Activated CD8-positive, alpha-beta T cell treated with anti-CD3 and anti-CD28 coated beads for 36 hours (primary cell): ENCODE measurements at places on chromosomes 12 and 14.

- H3K36me3 ChIP-seq: no peaks in the 10 kb centered on the region
- DNase-seq: no peak
- no peaks in the 10 kb centered on the region for H3K27me3 ChIP-seq
- no peak overlapping the region for H3K27ac ChIP-seq
- no peak overlapping the region for H3K4me3 ChIP-seq
- H3K4me1 ChIP-seq: no peaks in the 10 kb centered on the region
These were observed 277.3 kb downstream of the SLC16A7 start for GRCh38 chr12:59873136-59873535.

DNA sequence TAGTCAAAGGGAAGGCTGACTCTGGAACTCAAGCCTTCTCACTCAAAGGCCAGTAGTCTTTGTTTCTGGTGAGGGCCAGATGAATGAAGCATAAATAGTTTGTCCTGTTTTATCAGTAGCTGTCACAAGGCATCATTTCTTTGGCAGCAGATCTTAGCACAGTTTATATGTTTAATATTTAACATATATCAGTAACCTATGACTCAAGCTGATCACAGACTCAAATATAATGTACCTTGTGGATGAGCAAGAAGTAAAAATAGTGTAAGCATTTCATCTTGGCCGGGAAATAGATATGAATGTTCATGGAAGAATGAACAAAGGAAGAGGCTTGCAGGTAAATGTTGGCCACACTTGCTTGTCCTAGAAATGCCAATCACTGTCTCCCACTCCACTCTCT, 158.3 kb upstream of the BMP4 start:
- no peak overlapping the region for H3K27ac ChIP-seq
- DNase-seq: no peak
- H3K27me3 ChIP-seq: peaks cover 2% of the 10 kb centered on the region
- H3K4me1 ChIP-seq: no peaks in the 10 kb centered on the region

DNA sequence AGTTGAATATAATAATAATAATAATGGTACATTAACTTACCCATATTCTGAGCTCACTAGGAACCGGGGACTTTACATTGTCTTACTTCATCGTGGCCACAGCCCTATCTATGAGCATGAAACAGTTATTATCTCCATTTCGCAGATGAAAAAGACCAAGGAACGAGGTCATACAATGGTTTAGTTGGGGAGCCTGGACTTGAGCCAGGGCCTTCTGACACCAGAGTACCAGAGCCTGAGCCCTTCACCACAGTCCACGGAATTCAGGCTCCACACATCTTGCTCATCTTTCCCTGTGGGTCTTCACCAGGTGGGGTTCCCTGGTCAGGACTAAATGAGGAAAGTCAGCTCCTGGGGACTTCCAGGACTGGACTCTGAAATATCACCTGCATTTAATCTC, 31.3 kb upstream of the CMKLR1 start:
- H3K4me1 ChIP-seq: no peaks in the 10 kb centered on the region
- H3K4me3 ChIP-seq: no peak overlapping the region
- H3K27me3 ChIP-seq: peaks cover 4% of the 10 kb centered on the region
- peaks cover 2% of the 10 kb centered on the region for H3K36me3 ChIP-seq
- no peak overlapping the region for H3K27ac ChIP-seq

GRCh38 chr12:3592856-3593625, 102.0 kb downstream of the PRMT8 start:
- no peaks in the 10 kb centered on the region for H3K36me3 ChIP-seq
- no peaks in the 10 kb centered on the region for H3K4me1 ChIP-seq
- H3K27me3 ChIP-seq: peaks cover 3% of the 10 kb centered on the region
- no peak overlapping the region for H3K27ac ChIP-seq
- H3K4me3 ChIP-seq: no peak overlapping the region
- no peak for DNase-seq

DNA sequence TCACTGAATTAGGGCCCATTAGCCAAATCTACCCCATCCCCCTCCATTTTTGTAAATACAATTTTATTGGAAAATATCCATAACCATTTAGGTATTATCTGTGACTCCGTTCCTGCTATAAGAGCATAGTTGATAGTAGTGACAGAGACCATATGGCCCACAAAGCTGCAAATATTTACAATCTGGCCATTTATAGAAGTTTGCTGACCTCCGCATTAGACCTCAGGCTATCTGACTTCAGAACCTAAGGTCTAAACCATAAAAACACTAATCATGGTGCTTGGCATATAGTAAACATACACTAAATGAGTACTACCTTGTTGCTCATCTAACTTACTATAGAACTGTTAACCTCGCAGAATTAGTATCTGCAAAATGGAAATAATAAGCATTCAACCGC, 124.8 kb downstream of the NPAS3 start:
- no peaks in the 10 kb centered on the region for H3K27me3 ChIP-seq
- no peak for DNase-seq
- H3K36me3 ChIP-seq: no peaks in the 10 kb centered on the region
- no peaks in the 10 kb centered on the region for H3K4me1 ChIP-seq
- no peak overlapping the region for H3K4me3 ChIP-seq

- H3K4me1 ChIP-seq: no peaks in the 10 kb centered on the region
- H3K27me3 ChIP-seq: no peaks in the 10 kb centered on the region
- H3K36me3 ChIP-seq: no peaks in the 10 kb centered on the region
- no peak overlapping the region for H3K27ac ChIP-seq
These were observed 1145.1 kb downstream of the FLRT2 start for GRCh38 chr14:86675059-86675458.

DNA sequence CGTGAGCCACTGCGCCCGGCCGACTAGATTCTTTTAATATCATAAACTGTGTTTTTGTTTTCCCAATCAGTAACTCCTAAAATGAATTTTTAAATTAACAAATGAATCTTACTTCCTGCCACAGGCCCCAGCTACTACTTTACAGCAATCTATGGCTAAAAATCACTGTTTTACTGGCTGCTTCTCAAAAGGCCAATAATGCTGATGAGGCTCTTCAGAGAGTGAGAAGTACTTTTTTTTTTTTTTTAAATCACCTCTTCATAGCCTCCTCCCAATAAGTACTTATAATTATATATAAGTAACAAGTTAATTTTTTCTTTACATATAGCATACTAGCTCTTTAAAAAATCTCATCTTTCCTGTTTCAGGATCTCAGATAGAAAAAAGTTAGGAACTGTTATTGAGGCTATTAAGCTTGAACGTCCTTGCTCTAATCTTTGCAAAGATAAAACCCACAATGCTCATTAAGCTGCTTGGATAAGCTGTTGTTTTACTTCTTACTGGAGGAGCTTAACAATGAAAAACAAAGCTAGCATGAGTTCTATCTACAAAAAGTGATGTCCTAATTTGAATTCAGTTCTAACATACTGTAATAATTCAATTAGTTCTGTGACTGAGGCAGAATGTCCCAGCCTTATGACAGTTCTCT, 12.8 kb upstream of the WDR20 start:
- no peaks in the 10 kb centered on the region for H3K27me3 ChIP-seq
- no peak overlapping the region for H3K4me3 ChIP-seq

- H3K36me3 ChIP-seq: no peaks in the 10 kb centered on the region
- no peak overlapping the region for H3K27ac ChIP-seq
- no peaks in the 10 kb centered on the region for H3K27me3 ChIP-seq
- H3K4me3 ChIP-seq: no peak overlapping the region
- no peaks in the 10 kb centered on the region for H3K4me1 ChIP-seq
These were observed 445.6 kb upstream of the MIS18BP1 start for GRCh38 chr14:45698462-45699134.

GRCh38 chr12:75748136-75748535, 236.7 kb upstream of the KRR1 start:
- peaks cover 21% of the 10 kb centered on the region for H3K27me3 ChIP-seq
- H3K4me3 ChIP-seq: no peak overlapping the region
- DNase-seq: no peak
- no peak overlapping the region for H3K27ac ChIP-seq

DNA sequence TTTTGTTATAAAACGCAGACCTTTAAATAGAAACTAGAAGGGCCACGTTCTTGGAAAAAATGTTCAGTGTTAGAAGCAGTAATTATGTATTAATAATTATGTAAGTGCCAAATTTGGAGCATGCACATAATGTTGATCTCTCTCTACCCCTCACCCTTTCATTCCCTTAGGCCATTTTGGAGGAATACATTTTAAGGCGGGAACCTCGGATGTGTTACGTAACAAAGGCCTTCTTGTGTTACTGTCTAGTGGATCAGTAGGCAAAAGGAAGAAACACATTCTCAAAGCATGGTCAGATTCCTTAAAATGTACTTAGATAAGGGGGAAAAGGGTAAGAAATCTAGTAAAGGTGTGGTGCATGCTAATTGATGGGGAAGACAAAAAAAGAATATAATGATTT, 52.7 kb downstream of the RASSF3 start:
- no peak for DNase-seq
- no peaks in the 10 kb centered on the region for H3K27me3 ChIP-seq
- H3K4me3 ChIP-seq: no peak overlapping the region

DNA sequence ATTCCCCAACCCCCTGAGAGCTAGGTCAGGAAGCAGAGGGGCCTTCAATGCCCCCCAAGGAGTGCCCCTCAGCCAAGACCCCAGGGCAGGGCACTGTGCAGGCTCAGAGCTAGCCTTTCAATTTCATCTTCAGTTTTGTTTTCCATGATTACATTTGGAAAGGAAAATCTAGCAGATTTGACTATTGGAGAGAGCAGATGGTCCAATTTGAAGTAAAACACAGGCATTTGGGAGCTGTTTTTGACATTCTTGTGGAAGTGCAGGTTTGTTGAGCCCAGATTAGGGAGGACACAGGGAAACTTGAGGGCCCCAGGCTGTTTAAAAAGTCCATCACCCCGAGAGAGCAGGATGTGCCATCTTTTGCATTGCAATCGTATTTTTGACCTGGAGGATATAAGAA, 58.6 kb upstream of the GPATCH2L start:
- H3K27me3 ChIP-seq: no peaks in the 10 kb centered on the region
- no peak for DNase-seq
- no peaks in the 10 kb centered on the region for H3K36me3 ChIP-seq
- H3K27ac ChIP-seq: no peak overlapping the region
